A549 treated with DMSO at 1 μM for 4 hours (cell line): ENCODE measurements at places on chromosomes 1 and 21. TPM values are rescaled to one million over a fixed set of nuclear protein-coding genes. Genes with fewer than 3 reads are reported as not detected.

COL8A2 gene
- total RNA-seq: 0.06 to 0.17 TPM (median 0.09 TPM) in 5 replicates

FCRL4 gene
- total RNA-seq: not detected in 5 replicates

CGN gene
- total RNA-seq: 1.2 to 1.5 TPM (median 1.3 TPM) in 5 replicates

SLAMF8 gene
- total RNA-seq: not detected in 5 replicates

NKAIN1 gene
- total RNA-seq: 0.82 to 1.5 TPM (median 1.3 TPM) in 5 replicates

SPRR2E gene
- not detected in 5 replicates for total RNA-seq

RIPK4 gene
- 11.4 to 15.0 TPM (median 12.3 TPM) in 5 replicates for total RNA-seq

ARHGAP29 gene
- 16.9 to 23.8 TPM (median 20.2 TPM) in 5 replicates for total RNA-seq

TMEM240 gene
- 0.44 to 0.77 TPM (median 0.56 TPM) in 5 replicates for total RNA-seq

CLEC20A gene
- total RNA-seq: not detected in 5 replicates

GPR37L1 gene
- 0.13 to 0.22 TPM (median 0.15 TPM) in 5 replicates for total RNA-seq

ORC1 gene
- total RNA-seq: 19.7 to 23.7 TPM (median 20.9 TPM) in 5 replicates

KRTAP19-5 gene
- total RNA-seq: not detected in 5 replicates

NFASC gene
- 1.5 to 2.4 TPM (median 1.8 TPM) in 5 replicates for total RNA-seq

GPX7 gene
- not detected in 5 replicates for total RNA-seq

VSIG8 gene
- 0.06 to 0.07 TPM in 2 of 5 replicates, not detected in the others for total RNA-seq

UMODL1 gene
- not detected in 5 replicates for total RNA-seq

LRRC3 gene
- 1.3 to 1.9 TPM (median 1.5 TPM) in 5 replicates for total RNA-seq

OR2T35 gene
- not detected in 5 replicates for total RNA-seq

CD5L gene
- total RNA-seq: not detected in 5 replicates

ADAM30 gene
- total RNA-seq: not detected in 5 replicates

SLC37A1 gene
- 3.2 to 4.5 TPM (median 4.4 TPM) in 5 replicates for total RNA-seq

HSPB7 gene
- 0.05 TPM in 1 of 5 replicates, not detected in the others for total RNA-seq

AMY2A gene
- total RNA-seq: not detected in 5 replicates

NIBAN1 gene
- total RNA-seq: 0.95 to 1.5 TPM (median 1.0 TPM) in 5 replicates

TTC24 gene
- total RNA-seq: not detected in 5 replicates

FCRL6 gene
- not detected in 5 replicates for total RNA-seq

CDCA8 gene
- total RNA-seq: 47.5 to 51.4 TPM (median 48.9 TPM) in 5 replicates

RSRP1 gene
- 13.0 to 27.1 TPM (median 25.4 TPM) in 5 replicates for total RNA-seq

SYT2 gene
- 0.01 to 0.05 TPM (median 0.03 TPM) in 5 replicates for total RNA-seq

IL19 gene
- total RNA-seq: not detected in 5 replicates

GBP7 gene
- total RNA-seq: not detected in 5 replicates

TMPRSS3 gene
- total RNA-seq: 0.20 to 0.38 TPM (median 0.27 TPM) in 5 replicates

FAM151A gene
- total RNA-seq: not detected in 5 replicates

NBPF3 gene
- 5.5 to 7.2 TPM (median 6.3 TPM) in 5 replicates for total RNA-seq

TTLL7 gene
- 1.6 to 3.5 TPM (median 2.6 TPM) in 5 replicates for total RNA-seq

EFNA3 gene
- 3.7 to 5.6 TPM (median 4.2 TPM) in 5 replicates for total RNA-seq

GPR52 gene
- 0.19 TPM in 1 of 5 replicates, not detected in the others for total RNA-seq

DENND2C gene
- 0.28 to 0.72 TPM (median 0.41 TPM) in 5 replicates for total RNA-seq

C1orf226 gene
- 0.73 to 1.1 TPM (median 0.78 TPM) in 5 replicates for total RNA-seq

ANGPTL3 gene
- not detected in 5 replicates for total RNA-seq

C4BPA gene
- total RNA-seq: 0.48 to 1.0 TPM (median 0.64 TPM) in 5 replicates

LDLRAD1 gene
- not detected in 5 replicates for total RNA-seq

PODN gene
- 0.09 TPM in 1 of 5 replicates, not detected in the others for total RNA-seq

ZYG11A gene
- total RNA-seq: 2.3 to 3.2 TPM (median 2.6 TPM) in 5 replicates

KRTAP22-1 gene
- not detected in 5 replicates for total RNA-seq

CRABP2 gene
- 9.9 to 13.9 TPM (median 11.1 TPM) in 5 replicates for total RNA-seq

TMIGD3 gene
- total RNA-seq: not detected in 5 replicates

DIRAS3 gene
- 1.1 to 1.5 TPM (median 1.2 TPM) in 5 replicates for total RNA-seq

KPRP gene
- not detected in 5 replicates for total RNA-seq

TEX38 gene
- total RNA-seq: 0.16 TPM in 1 of 5 replicates, not detected in the others

IGSF3 gene
- total RNA-seq: 19.0 to 26.5 TPM (median 23.3 TPM) in 5 replicates

CFAP107 gene
- total RNA-seq: not detected in 5 replicates

AMY1A gene
- total RNA-seq: not detected in 5 replicates

EXTL1 gene
- 0.02 TPM in 1 of 5 replicates, not detected in the others for total RNA-seq

FMO1 gene
- not detected in 5 replicates for total RNA-seq

CELF3 gene
- total RNA-seq: 0.03 TPM in 1 of 5 replicates, not detected in the others

RSPH1 gene
- total RNA-seq: 0.45 to 0.94 TPM (median 0.67 TPM) in 5 replicates
